ENCODE measurements at places on chromosomes 5 and 9.

DNA sequence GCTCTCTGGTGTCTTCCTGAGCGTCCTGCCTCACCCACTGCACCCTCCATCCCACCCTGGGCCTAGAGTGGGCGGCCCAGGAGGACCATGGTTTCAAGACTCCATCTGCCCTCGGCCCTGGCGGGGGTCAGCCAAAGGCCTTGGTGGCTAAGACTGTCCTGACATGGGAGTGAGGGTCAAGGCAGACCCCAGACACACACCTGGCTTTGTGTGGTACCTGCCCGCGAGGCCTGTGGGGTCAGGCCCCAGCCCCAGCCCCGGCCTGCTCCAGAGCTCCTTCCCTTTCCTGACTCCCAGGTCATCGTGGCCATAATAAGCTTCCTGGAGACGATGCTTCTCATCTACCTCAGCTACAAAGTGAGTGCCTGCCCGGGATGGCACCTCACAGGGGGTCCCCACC is 54.6 kb downstream of the KCNT1 start:
- no peak for DNase-seq

DNA sequence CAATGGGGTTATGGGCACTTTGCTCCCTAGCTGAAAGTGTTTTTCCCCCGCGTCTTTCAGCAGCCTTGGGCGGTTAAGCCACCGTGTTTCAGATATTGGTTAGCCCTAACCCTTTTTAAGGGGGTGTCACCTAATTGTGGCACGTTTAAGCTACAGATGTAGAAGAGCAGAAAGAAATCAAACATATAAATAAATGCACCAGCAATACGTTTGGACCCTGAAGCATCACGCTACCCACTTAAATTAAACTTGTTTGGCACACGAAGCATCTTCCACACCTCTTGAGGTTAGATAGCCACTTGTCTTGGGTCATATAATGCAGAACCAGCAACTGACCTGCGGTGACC is 768 bp downstream of the YTHDC2 start:
- DNase-seq = no peak

GRCh38 chr9:21434202-21435014 is 5.8 kb upstream of the IFNA1 start:
- DNase-seq = peak; percentile 40

DNA sequence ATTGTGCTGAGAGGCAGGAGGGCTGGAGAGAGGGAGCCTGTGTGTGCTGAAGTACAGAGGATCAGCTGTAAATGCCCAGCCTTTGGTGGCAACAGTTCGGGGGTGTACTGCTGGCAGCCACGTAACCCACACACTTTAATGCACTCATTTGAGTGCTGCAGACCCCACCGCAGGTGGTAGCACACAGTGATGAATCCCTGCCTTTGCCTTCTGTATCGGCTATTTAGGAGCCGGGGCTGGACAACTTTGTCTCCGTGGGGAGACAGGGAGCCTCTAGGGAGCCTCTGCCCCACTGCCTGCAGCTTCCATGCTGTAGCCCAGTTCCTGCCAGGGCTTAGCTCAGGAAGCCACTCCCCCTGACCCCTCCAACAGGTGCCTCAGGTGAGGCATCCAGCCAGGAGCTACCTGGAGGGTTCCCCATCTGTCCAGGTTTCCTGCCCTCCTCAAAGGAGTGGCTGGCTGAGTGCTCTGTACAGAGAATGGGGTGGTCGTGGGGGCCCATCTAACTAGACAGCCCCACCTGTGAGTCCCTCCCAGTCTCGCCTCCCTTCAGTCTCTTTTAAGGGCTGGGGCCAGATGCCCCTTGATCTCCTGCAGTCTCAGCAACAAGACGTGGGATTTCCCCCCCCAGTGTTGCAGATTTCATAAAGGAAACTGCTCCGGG is 44.5 kb downstream of the SECISBP2 start:
- no peak for DNase-seq

- no peak for DNase-seq
Observed at GRCh38 chr9:99953861-99954507, 47.5 kb downstream of the STX17 start.

DNA sequence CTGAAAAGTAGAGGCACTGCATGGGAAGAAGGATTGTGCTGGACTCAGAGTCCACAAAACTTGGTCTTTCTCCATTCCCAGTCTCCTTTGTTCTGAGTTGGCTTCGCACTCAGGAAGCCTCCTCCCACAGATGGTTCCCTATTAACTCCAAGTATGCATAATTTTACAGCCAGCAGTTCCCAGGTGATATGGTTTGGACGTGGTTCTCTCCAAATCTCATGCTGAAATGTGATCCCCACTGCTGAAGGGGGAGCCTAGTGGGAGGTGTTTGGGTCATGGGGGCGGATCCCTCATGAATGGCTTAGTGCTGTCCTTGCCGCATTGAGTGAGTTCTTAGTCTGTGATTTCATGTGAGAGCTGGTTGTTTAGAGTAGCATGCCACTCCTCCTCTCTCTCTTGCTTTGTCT is 86.6 kb downstream of the FEM1C start:
- DNase-seq = no peak

DNA sequence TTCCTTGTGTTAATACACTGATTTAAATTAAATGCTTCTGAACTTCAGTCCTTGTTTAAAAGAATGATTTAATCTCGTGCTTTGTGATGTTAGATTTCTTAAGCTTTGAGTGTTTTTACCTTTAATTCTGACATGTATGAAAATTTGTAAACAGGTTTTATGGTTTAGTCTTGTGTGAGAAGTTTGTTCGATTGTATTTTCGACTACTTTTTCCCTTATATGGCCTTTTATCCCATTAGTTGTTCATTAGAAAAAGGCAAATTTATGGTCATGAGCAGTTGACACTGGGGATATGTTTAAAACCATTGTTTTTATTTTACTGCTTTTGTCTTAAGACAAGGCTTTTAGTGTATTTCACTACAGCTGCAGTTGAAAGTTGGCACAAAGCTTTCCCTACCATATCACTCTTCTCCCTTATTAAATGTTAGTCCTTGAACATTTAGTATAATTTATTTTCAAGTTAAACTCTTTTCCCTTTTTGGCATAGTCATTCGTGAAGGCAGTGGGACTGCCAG is 3.3 kb downstream of the UBE2R2 start:
- no peak for DNase-seq

GRCh38 chr9:35568196-35568595 is 36.9 kb upstream of the TESK1 start:
- DNase-seq = no peak

DNA sequence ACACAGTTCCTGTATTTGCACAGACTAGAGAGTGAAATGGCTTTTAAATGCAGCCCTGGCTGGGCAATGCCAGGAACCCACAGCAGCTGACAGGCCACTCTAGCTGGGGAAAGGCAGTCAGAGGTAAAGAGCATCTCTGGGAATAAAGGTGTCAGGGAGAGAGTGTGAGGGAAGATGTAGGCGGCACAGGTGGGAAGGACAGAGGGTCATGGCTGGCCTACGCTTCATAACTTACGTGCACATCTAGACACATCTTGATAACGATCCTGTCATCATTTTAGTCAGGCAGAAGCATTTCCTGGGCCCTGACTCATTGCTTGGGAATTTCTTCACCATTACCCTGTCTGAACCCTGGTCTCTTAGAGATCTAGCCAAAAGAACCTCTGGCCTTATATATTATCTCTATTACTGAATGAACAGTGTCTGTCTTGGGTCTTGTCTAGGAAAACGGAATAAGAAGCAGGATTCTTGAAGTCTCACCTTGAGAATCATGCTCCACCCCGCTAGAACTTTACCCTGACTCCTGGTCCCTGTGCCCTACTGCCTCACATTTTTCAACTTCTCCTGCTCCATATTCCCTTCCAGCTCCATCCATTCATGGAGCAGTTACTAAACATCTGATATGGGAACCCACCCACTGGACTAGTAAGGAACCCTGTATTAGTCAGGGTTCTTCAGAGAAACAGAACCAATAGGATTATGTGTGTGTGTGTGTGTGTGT is 106.4 kb upstream of the ELL2 start:
- no peak for DNase-seq

Data from activated T-cell treated with anti-CD3 and anti-CD28 coated beads for 4 hours (primary cell).